ENCODE measurements at places on chromosomes 3 and 15.

DNA sequence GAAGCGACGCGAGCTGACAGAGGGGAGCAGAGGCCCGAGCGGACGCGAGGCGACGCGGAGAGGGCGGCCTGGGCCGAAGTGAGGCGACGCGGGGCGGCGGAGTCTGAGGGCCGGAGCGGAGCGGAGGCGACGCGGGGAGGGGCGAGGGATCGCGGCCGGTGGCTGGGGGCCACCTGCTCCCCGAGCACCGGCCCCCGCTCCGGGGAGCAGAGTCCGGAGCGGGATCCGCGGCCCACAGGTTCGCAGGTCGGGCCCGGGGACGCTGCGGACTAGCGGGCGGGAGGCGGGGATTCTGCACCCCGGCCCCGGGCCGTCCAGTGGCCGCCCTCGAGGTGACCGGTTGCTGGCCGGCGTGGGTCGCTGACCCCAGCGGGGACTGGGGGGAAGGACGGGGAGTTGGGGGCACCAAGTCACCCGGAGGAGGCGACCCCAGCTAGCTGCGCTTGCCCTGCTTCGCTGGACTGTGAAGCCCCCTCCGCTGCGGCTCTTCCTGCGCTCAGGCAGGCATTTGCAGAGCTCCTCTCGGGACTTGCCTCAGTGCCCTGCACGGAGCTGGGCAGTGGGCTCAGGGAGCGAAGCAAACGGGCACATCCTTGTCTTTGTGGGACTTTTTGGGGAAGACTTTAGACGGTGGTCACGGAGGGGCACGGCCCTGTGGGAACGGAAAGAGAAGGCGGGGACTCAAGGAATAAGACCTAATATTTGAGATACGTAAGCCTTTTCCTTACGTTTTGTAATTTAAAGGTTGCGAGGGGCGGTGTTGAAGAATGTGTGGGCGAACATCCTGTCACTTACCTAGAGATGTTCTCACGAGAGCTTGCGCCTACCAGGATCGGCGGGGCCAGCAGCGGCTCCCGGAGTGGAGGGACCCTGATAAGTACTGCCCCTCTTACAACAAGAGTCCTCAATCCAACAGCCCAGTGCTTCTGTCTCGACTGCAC, 566 bp downstream of the HMCES start:
- DNase-seq, result peak; percentile 52

DNA sequence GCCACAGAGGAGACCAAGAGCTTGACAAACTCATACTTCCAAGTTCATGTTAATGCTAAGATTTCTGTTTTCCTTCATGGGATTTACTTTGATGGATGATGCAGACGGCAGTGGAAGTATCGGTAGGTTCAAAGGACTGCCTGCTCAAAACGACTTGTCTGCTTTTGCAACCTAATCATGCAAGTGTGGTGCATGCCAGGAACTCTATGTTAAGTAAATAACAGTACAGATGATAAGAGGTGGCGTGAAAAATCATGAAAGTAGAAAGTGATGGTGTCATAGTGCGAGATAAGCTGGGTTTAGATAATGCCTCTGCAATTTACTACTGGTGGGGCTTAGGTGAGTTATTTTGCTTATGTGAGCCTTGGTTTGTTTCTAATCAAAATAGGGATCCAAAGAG, 14.7 kb upstream of the LMCD1 start:
- no peak for DNase-seq

DNA sequence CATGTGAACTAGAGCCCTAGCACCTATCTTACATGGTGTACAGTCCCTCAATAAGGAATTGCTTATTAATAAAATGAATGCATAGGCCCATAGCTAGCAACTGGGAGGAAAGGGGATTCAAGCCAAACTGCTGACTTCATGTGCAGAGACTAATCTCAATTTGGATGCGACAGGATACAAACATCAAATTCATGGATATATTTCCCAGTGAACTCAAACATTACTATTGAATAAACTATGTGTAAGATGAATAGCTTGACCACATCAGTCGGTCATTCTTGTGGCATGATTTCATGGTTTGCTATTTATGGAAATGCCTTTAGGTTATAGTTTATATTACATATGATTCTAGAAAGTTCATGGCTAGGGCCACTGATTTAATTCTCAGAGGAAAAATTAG, 268.6 kb upstream of the SLITRK3 start:
- DNase-seq, result no peak

- DNase-seq, result peak; percentile 97
Measured at GRCh38 chr3:168095611-168096209, at the start of gene GOLIM4. TSS of gene GOLIM4 (minus strand) at chr3:168095924. CDS start at chr3:168095285, 639 bp downstream.

GRCh38 chr3:158166223-158166622, 56.3 kb downstream of the RSRC1 start:
- DNase-seq, result no peak

DNA sequence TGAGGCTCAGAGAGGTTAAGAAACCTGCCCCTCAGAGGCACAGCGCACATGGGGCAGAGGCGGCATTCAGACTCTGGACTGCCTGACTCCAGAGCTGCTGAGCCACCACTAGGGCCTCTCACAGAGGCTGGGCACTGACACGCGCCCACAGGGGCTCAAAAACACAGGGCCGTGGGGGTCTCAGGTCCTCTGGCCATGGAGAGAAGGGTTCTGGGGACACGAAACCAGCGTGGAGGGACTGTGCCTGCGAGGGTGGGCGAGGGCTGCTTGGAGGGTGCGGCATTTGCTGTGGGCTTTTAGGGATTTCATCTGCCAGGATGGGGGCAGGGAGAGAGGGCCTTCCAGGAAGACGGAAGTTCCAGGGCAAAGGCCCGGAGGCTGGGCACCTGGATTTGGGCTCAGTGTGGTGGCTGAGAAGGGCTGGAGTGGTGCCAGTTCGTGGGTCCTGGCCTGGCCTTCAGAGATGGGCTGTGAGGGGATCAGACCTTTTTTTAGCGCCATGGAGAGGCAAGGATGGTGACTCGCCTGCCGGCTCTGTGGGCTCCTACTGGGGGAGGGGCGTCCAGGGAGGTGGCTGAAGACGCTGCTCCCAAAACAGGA, 69.6 kb downstream of the EFCAB12 start:
- DNase-seq, result no peak

- DNase-seq, result no peak
Measured at GRCh38 chr3:106144030-106144429, 275.2 kb upstream of the CBLB start.

DNA sequence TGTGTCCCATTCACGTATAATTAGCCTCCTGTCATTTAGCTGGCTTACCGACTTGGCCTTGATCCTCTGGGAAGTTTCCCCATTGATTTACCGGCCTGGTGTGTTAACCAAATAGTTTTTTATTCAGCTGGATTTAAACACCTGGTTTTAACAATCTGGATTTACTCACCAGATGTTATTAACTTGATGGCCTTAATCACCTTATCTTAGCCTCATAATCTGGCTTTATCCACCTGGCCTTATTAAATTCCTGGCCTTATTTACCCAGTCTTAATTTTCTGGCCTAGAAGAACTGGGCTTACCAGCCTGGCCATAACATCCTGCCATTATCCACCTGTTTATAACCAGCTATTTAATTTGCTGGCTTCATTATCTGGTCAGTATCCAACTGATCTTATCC, 89.9 kb downstream of the IL12A start:
- DNase-seq, result no peak

- DNase-seq, result no peak
Measured at GRCh38 chr3:78736863-78737262, 1030.9 kb downstream of the ROBO1 start.

- no peak for DNase-seq
Measured at GRCh38 chr3:77906102-77906709, 866.3 kb downstream of the ROBO2 start.

DNA sequence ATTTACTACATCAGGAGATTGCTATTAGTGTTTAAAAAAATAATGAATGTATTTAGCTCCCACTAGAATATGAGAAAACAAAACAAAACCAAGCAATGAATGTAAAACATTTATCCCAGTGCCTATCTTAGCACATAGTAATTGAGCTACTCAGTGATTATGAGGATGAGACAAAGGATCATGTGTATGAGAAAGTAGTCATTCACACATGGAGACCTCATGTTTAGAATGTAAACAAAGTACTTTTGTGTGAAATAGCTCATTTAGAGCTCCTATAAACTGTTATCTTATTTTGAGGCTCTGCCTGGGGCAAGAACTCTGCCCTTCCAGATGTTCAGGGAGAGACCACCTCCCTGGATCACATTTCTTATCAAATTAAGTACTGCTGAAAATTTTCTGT, 236.8 kb downstream of the LRRN1 start:
- DNase-seq, result no peak

All from inflammatory macrophage treated with lipopolysaccharide for 4 hours (primary cell).